Kidney glomerular epithelial cell (primary cell): ENCODE measurements at places on chromosomes 6 and 20.
A peak's percentile ranks its signal among the peaks of the same experiment; 100 is the strongest.

DNA sequence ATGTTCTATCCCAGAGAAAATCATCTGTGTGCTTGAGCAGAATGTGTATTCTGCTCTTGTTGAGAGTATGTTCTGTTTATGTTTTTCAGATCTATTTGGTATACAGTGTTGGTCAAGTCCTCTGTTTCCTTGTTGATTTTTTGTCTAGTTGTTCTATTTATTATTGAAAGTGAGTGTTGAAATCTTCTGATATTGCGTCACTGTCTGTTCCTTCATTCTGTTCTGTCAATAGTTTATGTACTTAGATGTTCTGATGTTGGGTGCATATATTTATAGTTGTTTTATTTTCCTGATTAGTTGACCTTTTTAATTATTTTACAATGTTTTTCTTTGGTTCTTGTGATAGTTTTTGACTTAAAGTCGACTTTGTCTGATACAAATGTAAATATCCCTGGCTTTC, 458.7 kb upstream of the HSF2 start:
- DNase-seq, result no peak

DNA sequence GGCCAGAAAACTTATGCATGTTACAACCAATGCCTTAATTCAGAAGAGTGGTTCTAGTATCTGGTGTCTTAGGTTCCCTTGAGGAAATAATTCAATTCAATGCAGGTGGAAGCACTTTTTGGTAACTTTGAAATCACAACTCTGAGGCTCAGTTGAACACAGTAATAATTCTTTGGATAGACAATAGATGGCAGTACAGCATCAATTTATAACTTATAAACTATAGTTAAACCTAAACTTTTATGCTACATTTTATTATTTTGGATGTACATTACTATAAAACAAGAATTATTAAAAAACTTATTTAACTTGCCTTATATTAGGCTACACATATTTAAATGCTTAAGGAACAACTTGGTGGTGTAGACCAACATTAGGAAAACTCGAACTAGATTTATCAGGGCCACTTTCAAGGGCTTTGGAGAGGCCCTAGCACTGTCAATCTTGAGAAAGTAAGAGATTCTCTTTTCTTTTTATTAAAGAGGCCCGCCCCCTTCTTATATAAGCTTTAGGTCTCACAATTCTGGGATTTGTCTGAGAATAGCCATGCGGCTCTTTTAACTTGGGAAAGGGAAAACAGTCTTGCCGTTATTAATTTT, 85.9 kb downstream of the CRYBG1 start:
- DNase-seq, result peak; percentile 77

DNA sequence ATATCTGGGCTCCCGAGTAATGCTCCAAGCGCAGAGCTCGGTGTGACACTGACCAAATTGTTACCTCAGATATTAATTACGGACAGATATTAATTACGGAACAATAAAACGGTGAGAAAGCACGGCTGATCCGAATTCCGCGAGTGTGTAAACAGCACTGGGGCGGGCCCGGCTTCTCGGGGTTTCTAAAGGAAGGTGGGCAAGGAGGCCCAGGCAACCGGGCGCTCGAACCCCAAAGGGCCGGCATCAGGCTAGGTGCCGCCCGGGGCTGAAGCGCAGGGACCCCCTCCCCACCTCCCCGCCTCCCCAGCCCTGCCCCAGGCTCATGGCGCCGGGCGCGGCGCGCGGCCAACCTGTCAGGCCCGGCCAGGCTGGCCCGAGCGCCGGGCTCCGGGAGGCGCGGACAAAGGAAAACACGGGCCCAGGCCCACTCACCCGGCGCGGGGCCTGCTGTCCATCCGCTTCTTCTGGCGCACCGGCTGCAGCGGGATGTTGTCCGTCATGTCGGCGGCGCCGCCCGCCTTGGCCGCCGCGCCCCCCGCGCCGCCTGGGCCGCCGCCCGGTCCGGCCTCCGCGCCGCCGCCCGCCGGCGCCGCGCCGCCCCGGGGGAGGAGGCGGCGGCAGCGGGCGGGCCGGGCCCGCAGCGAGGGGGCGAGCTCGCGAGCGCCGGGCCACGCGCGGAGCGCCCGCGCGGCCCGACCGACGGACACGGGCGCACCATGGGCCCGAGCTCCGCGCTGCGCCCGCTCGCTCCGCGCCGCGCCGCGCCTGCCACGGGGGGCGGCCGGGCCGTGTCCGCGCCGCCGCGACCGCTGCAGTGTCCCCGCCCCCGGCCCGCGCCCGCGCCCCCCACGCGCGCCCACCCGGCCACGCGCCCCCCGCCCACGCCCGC, at the start of gene ATP9A:
ATP9A (minus strand) TSS at position 524 of the 892 bp plus-strand sequence; CDS start at position 503, 21 bp downstream.
- no peak for DNase-seq

DNA sequence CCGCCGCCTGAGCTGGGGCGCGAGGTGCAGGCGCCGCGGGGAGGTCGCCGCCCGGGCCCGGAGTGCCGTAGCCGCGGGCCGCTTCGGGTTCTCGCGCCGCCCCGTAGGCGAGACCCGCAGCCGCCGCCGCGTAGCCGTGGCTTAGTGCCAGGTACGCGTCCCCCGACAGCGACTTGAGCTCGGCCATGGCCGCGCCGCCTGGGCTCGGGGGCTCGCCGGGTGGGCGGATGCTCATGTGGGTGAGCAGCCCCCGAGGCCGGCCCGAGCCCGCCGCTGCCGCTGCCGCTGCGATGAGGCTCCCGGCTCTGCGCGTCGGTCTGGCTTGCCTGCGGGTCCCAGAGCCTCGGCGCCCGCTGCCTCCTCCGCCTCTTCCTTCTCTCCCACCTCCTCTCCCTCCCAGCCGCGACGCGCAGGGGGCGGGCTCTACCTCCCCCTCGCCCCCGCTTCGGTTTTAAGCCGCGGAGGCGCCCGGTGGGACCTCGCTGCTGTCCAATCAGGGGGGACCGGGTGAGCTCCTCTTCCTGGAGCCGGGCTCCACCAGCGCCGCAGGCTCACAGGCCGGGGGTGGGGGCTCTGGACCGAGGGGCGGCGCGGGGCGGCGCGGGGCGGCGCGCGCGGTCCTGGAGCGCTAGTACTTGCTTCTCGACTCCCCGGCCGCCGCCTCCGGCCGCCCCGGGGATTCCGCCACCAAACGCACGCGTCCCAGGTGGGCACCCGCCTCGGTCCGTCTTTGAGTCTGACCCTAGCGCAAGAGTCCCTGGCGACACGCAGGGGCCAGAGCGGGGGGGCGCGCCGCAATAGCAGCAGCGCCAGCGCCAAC, at the start of gene BHLHE23:
BHLHE23 (minus strand) TSS at position 425 of the 820 bp plus-strand sequence; CDS start at position 235, 190 bp downstream.
- no peak for DNase-seq

- no peak for DNase-seq
Measured at GRCh38 chr20:37185686-37186085, 6.3 kb upstream of the MROH8 start.

DNA sequence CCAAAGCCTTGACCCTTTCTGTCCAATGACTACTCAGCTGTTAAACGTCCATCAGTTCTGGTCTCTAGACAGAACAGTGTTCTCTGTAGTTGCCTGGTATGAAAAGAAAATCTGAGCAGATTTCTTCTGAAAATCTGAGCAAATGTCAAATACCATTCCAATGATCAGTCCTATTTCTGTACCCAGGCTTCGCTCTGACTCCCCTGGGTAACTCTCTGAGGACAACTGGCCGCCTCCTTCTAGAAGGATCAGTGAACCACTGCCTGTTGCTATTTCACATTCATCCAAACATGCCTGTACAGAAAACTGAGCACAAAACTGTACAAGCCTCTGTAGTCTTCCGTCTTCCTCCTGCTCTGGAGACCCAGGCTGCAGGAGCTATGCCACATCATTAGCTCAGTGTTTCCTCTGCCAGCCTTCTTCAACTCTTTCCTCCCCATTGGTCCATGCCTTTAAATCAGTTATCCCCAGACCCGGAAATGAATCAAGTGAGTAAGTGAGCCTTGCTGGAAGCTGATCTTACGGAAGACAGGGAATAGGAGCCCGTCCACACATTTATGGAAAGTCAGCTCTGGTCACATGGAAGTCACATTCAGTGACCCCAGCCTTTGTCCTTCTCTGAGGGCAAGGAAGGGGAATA, 63.3 kb downstream of the DAAM2 start:
- DNase-seq, result no peak

DNA sequence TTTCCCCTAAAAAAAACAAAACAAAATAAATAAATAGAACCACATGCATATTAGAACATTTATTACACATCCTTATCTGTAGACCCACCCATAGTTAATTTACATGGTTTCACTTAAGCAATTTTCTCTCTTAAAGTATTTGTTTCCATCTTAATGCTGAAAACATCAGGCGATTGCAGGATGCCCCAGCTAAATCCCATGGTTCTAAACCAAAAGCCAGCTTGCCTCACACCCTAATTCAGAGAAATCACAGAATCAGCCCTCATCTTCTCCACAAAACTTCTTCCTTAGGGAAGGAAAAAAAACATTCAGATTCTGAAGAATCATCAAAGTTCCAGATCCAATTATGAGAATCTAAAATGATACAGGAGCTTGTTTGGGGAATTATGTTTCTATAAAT, 67.6 kb upstream of the MTHFD1L start:
- no peak for DNase-seq

DNA sequence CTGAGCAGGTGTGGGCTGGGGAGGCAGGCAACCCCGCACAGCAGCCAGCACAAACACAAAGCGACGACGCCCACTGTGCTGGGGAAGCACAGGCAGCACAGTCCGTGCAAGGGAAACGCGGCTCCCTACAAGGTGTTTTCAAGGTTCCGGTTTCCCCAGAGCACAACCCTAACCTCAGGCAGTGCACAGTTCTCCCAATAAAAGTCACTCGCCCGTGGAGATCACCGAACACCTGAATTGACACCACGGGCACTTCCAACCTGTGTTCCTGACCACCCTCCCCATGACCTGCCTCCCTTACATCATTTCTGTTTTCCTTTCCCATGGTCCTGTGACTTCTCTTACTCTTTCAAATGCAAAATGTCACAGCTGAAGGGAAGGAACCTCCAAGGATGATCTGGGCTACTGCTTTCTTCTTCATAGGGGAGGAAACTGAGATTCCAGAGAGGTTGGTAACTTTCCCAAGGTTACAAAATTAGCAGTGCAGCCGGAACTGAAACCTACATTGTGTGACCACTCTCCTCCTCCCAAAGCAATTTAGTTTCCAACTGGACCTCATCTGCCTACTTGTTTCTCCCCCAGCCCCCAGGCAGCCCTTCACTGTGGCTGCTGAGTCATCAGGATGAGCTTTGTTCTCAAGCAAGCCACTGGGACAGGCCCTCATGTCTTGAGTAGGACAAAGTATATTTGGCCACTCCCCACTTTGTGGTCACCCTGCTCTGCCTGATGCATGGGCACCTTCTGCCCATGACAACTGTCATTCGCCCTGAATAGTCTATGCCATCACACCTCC, 125.3 kb downstream of the ATXN1 start:
- DNase-seq, result peak; percentile 88

GRCh38 chr6:147667082-147667481, 158.6 kb downstream of the SAMD5 start:
- no peak for DNase-seq

DNA sequence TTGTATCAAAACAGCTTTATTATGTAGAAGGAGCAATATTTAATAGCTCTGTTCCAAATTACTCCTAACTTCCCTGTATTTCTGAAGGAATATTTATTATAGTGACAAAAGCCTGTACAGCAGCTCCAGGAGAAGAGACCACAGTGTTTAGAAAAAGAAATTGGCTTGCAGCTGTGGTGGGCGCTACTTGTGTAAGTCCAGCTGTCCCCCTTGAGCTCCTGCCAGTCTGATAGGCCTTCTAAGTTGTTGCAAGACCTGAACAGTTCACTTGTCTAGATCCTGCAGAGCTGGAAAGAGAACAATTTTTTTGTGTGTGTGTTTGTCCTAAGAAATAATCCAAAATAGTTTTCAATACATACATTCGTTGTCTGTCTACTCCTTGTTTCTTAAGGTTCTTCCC, 86.6 kb downstream of the JARID2 start:
- no peak for DNase-seq

DNA sequence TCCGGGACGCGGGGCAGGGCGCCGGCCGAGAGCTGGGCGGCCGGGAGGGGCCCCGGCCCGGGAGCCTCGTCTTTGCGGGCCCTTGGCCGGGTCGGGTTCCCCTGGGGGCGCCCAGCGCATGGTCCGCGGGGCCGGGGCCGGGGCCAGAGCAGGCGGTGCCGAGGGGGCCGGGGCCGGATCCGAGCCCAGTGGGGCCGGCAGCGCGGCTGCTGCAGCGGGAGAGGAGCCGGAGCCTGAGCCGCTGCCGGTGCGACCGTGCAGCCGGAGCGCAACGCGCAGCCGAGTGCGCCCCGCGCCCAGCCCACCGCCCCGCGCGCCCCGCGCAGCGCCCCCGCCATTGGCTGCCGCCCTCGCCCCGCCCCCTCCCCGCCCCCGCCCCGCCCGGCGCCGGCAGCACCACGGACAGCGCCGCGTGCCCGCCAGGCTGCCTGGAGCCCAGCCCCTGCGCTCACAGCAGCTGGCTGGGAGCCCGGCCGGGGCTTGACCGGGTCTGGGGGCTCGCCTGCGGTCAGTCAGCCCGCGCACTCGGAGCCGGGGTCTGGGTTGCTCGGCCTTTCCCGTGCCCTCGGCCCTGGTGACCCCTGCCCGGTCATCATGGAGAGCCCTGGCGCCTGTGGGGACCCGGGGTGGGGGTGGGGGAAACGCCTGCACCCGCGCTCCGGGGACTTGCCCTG, at the start of gene HRH3:
HRH3 (minus strand) TSS at position 287 of the 674 bp plus-strand sequence. CDS start 308 bp downstream, outside the sequence.
- DNase-seq, result no peak

DNA sequence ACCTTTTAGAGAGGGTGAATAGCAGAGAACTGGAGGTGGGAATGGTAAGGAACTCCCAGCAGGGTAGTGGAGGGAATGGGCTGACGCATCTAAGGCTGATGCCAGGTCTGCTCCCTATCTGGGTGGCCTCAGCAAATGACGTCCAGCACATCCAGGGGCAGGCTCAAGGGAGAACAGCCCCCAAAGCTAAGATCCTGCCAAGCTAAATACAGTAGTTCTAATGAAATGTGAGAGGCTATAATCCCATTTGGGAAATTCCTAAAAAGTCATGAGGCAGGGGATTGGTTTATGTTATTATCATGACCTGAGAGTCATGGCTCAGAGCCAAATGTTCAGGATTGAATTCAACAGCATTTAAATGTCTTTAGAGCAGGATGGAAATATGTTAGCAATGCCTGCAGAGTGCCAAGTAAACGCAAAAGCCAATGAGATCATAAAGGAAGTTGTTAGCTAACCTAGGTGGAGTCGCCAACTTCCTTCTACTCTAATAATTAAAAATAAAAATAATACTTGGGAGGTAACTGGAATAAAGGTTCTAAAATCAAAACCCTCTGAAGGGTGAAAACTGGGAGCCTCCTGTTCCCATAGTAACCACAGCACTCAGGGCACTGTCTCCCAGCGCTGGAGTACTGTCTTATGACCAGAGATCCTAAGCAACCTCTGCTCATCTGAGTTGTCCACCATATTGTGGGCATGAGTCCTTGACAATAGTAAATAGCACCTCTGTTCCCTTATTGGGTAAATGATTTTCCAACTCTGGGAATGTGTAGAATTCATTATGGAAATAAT, 34.8 kb downstream of the IYD start:
- DNase-seq, result peak; percentile 95
